ENCODE measurements at places on chromosomes 6 and 20. TPM values are rescaled to one million over a fixed set of nuclear protein-coding genes. Genes with fewer than 3 reads are reported as not detected.

BMP2 gene
- total RNA-seq = not detected

RAB44 gene
- 0.05 TPM for total RNA-seq

DNA sequence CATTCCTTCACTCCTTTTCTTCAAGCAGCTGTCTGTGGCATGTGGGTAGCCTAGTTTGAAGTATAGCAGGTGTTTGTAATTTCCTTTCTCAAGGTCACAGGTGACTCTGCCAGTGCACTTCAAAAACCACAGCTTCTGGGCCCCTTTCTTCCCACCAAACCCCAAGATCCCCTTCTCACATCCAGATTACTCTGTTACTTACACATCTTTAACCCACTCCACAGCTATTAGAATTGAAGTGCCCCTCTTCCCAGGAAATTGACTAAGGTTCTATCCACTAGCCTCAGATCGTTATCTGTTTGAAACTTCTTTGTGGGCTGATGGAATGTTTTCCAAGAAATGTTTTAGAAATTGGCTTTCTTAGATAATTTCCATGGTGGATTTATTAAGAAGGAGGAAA is 150.8 kb downstream of the AHI1 start:
- no peak overlapping the region for H3K4me3 ChIP-seq
- DNase-seq = no peak
- H3K27ac ChIP-seq = no peak overlapping the region
- H3K4me1 ChIP-seq = peaks cover 6% of the 10 kb centered on the region

- H3K4me1 ChIP-seq = peaks cover 22% of the 10 kb centered on the region
- H3K4me3 ChIP-seq = no peak overlapping the region
- H3K27ac ChIP-seq = no peak overlapping the region
- peaks cover 8% of the 10 kb centered on the region for H3K27me3 ChIP-seq
- DNase-seq = no peak
These were observed 4.5 kb downstream of the TEAD3 start for GRCh38 chr6:35492258-35492973.

- H3K27ac ChIP-seq = no peak overlapping the region
- peaks cover 5% of the 10 kb centered on the region for H3K4me1 ChIP-seq
- no peak for DNase-seq
- H3K36me3 ChIP-seq = no peaks in the 10 kb centered on the region
- peaks cover 20% of the 10 kb centered on the region for H3K27me3 ChIP-seq
These were observed 8.6 kb upstream of the NKAIN4 start for GRCh38 chr20:63262836-63263235.

DNA sequence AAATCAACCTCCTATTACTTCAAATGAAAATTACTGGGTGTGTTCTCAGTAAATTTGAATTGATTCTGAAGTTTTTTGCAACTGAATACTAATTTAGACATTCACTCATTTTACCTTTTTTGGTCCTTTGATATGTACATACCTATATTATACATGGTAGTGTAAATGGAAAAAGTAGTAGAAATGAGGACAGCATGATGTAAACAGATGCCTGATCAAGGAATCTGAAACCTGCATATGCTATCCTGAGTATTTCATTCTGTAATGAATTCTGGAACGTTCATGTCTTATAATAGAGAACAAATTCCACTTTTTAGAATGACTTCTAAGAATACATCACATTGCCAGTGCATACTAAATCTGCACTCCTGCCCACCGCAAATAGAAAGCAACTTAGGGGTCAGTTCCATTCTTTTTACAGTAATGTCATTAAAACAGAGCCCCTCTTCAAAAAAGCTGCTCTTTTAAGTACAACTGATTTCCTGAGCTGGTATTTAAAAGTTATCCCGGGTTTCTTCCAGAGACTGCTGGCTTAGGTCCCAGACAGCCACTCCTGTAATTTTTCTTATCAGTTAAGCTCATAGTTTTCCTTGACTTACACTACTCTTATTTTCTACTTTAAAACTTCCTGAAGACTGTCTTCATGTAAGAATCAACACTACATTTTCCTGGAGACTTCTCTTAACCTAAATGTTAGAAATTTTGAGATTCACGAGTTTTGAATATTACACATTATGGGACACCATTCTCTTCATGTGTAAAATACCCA is 48.4 kb downstream of the MAP3K7 start:
- no peak overlapping the region for H3K4me3 ChIP-seq
- no peaks in the 10 kb centered on the region for H3K4me1 ChIP-seq
- H3K27ac ChIP-seq = no peak overlapping the region
- no peaks in the 10 kb centered on the region for H3K27me3 ChIP-seq
- H3K36me3 ChIP-seq = peaks cover 2% of the 10 kb centered on the region

DNA sequence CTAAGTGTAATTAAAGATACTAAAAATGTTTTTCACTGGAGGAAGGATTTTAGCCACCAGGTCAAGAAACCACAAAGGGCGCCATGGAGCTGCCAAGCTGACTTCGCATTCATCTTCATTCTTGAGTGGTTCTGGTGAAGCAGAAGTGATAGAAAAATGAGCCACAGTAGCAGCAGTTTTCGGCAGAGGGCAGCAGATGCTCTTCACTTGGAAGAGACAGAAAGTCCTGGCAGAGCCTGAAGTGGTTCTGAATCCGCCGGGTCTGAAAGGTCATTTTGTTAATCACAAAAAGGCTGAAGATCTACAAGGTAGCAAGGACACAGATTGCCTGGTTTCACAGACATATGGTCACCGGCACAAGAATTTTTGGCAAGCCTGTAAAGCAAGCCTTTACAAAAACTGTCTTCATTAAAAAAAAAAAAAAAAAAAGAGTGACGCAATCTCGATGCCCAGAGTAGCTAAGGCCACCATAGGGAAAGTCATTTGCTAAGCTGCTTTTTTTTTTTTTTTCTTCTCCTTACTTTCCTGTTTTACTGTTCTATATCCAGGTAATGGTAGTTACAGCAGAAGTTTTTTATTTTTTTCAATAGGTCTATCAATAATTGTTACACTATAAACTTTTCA is 345.1 kb upstream of the AGPAT4 start:
- H3K36me3 ChIP-seq = no peaks in the 10 kb centered on the region
- no peak overlapping the region for H3K4me3 ChIP-seq
- H3K27me3 ChIP-seq = no peaks in the 10 kb centered on the region

DNA sequence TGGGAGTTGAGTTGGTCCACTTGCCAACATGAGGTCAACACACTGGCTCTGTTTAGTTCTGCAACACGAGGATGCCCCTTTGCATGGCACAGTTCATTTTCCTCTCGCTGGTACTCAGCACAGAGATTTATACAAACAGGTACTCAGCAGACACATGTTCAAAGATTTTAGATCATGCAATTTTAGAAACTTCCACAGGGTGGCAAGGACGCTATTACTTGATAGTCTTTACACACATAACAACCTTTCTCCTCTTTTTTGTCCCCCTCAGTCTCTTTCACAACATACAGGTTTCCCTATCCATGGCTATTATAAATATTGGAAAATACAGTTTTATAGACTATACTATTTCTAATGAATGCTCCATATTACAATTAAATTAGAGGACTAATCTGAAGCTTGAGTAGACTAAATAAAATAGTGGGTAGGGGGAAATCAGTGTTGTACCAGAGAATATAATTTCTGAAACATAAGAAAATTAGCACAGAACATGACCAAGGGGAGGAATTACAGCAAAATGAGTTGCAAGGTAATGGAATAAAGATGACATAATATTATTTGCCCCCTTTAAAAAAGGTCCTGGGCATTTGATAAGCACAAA is 331.8 kb upstream of the BTBD3 start:
- H3K27me3 ChIP-seq = no peaks in the 10 kb centered on the region
- no peak overlapping the region for H3K27ac ChIP-seq
- no peak overlapping the region for H3K4me3 ChIP-seq
- no peaks in the 10 kb centered on the region for H3K4me1 ChIP-seq

- H3K27ac ChIP-seq = no peak overlapping the region
- no peaks in the 10 kb centered on the region for H3K27me3 ChIP-seq
- H3K4me3 ChIP-seq = no peak overlapping the region
- H3K36me3 ChIP-seq = no peaks in the 10 kb centered on the region
- DNase-seq = no peak
These were observed 44.1 kb upstream of the ADGRF4 start for GRCh38 chr6:47654255-47654654.
